ENCODE measurements at places on chromosomes 5 and 9. TPM values are rescaled to one million over a fixed set of nuclear protein-coding genes. Genes with fewer than 3 reads are reported as not detected.

DNA sequence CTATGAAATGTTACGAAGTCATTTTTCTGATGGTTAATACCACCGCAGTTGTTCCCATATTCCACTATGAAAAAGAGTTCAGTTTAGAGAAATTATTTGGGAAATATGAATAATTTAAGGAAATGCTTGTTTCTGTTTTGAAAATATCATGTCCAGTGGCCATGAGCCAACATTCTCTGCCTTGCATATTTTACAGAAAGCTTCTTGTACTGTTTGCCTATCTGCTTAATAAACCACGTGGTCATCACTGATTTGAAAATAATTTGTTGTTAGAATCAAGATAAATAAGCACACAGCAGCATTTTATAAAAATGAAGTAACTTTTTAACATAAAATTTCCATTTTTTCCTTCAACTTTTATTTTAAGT, 381.5 kb upstream of the CDH18 start:
- no peak for DNase-seq
- no peaks in the 10 kb centered on the region for H3K4me1 ChIP-seq
- no peaks in the 10 kb centered on the region for H3K36me3 ChIP-seq
- no peaks in the 10 kb centered on the region for H3K27me3 ChIP-seq
- no peak overlapping the region for H3K4me3 ChIP-seq
- no peak overlapping the region for H3K27ac ChIP-seq

DNA sequence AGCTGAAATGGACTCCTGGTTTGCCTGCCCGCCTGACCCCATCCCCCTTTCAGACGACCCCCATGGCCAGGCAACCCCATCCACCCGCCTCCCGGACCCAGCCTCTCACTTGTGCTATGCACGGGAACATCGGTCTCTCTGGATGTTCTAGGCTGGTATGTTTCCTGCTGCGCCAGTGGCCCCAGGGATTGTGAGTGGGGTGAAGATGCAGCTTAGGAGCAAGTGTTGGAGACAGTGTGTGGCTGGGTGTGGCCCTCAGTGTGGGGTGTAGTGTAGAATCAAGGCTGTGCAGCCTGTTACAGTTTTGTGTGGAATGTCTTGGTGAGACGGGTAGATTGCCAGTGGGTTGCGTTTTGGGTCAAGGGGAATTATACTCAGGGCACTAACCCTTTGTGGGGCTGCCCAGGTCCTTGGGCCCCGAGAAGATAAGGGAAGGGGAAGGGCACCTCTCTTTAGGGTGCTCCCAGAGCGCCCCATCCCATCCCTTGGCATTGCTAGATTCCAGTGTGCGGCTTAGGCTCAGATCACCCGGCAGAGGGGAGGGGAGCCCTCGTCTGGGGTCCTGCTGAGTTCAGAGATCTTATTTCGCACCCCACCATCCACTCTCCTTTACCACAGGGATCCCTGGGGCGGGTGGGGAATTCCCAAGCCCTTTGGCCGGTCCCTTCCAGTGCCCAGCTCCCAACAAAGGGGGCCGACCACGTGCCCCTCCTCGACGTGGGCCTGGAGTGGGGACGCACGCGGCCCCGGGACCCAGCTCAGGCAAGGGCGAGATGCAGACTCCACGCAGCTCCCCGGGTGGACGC, 4.6 kb downstream of the IER5L start:
- H3K36me3 ChIP-seq: no peaks in the 10 kb centered on the region
- H3K4me3 ChIP-seq: peak overlapping the region; percentile 81
- H3K27ac ChIP-seq: no peak overlapping the region

DNA sequence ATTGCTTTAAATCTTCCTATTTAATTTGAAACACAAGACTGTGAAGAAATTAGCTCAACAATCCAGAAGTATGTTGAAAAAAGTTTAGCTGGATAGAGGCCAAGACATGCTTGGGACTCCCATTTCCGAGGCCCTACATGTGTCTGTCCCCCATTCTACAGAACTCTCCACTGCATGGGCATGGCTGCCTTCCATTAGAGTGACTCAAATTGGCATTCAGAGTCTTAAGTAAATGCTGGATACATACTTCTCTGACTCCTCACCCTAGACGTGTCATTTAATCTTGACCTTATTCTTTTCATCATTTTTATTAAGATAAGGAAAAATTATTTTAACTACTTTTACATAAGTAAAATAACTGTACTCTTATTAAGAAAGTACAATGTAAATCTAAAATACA, 530.4 kb upstream of the CDH9 start:
- DNase-seq: no peak
- H3K4me3 ChIP-seq: no peak overlapping the region
- no peaks in the 10 kb centered on the region for H3K27me3 ChIP-seq
- H3K36me3 ChIP-seq: no peaks in the 10 kb centered on the region
- H3K27ac ChIP-seq: no peak overlapping the region

DNA sequence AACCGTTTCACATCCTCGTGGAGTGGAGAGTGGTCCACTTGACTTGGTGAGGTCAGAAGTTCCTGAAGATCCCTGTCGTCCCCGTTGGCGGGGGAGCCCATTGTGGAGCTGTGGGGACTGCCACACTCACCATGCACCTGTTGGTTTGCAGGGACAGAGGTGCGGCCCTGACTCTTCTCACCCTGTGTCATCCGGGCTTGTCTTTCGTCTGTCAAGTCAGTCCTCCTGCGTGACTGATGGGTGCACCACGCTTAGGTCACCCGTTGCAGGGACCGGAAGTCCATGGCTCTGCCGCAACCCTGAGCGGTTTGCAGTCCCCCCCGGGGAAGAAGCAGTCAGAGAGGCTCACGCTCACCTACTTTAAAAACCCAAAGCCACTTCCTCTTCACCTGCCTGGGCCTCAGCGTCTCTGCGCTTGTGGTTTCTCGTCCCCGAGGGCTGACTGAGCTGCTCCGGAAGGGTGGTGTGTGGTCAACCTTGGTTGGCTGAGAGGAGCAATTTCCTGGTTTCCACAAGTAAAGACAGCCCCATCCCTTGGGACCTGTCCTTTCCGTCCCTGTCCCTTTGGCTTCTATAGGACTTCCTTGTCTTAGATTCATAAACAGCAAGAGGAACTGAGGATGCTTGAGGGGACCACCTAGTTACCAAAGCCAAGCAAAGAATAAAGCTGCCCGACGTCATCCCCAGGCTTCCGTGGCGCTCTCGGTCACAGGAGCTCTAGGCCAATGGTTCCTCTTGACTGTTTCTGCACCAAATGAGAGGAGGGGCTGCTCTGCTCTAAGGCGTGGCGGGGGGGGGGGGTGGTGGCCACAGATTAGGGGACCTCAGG, 53.2 kb downstream of the USP20 start:
- peak overlapping the region; percentile 80 for H3K4me3 ChIP-seq
- DNase-seq: peak; percentile 97
- no peaks in the 10 kb centered on the region for H3K27me3 ChIP-seq
- H3K27ac ChIP-seq: peak overlapping the region; percentile 100
- H3K36me3 ChIP-seq: peaks cover 67% of the 10 kb centered on the region

GRCh38 chr9:114409103-114409780, 21.5 kb upstream of the AKNA start:
- H3K4me3 ChIP-seq: no peak overlapping the region
- no peak for DNase-seq
- H3K4me1 ChIP-seq: peaks cover 16% of the 10 kb centered on the region
- no peak overlapping the region for H3K27ac ChIP-seq
- H3K27me3 ChIP-seq: no peaks in the 10 kb centered on the region

GRCh38 chr5:169549453-169550100, 34.0 kb upstream of the SPDL1 start:
- H3K4me3 ChIP-seq: no peak overlapping the region
- H3K4me1 ChIP-seq: no peaks in the 10 kb centered on the region
- DNase-seq: no peak
- H3K36me3 ChIP-seq: no peaks in the 10 kb centered on the region
- H3K27me3 ChIP-seq: peaks cover 62% of the 10 kb centered on the region
- no peak overlapping the region for H3K27ac ChIP-seq

- no peaks in the 10 kb centered on the region for H3K36me3 ChIP-seq
- peaks cover 13% of the 10 kb centered on the region for H3K4me1 ChIP-seq
- no peak overlapping the region for H3K27ac ChIP-seq
Measured at GRCh38 chr9:111897601-111898137, 1.1 kb downstream of the UGCG start.

- H3K27ac ChIP-seq: no peak overlapping the region
- DNase-seq: no peak
- no peaks in the 10 kb centered on the region for H3K36me3 ChIP-seq
- H3K4me1 ChIP-seq: no peaks in the 10 kb centered on the region
- H3K27me3 ChIP-seq: peaks cover 3% of the 10 kb centered on the region
- H3K4me3 ChIP-seq: no peak overlapping the region
Measured at GRCh38 chr9:84832453-84832852, 162.9 kb downstream of the NTRK2 start.

Gene KIF27
- 2.3 TPM for total RNA-seq

Gene GCNT4
- 1.6 TPM for total RNA-seq

GRCh38 chr5:177595026-177595585, 3.1 kb downstream of the TMED9 start:
- H3K27ac ChIP-seq: no peak overlapping the region
- H3K4me3 ChIP-seq: no peak overlapping the region
- DNase-seq: no peak
- H3K4me1 ChIP-seq: peaks cover 48% of the 10 kb centered on the region
- peaks cover 46% of the 10 kb centered on the region for H3K36me3 ChIP-seq
- peaks cover 7% of the 10 kb centered on the region for H3K27me3 ChIP-seq
